ENCODE measurements at places on chromosomes 12 and 14. TPM values are rescaled to one million over a fixed set of nuclear protein-coding genes. Genes with fewer than 3 reads are reported as not detected.
A peak's percentile ranks its signal among the peaks of the same experiment; 100 is the strongest.

TSPAN11 gene
- 0.74 TPM for total RNA-seq

NRXN3 gene
- 0.59 TPM for total RNA-seq

AKAP6 gene
- total RNA-seq, result 312 TPM

HOXC10 gene
- total RNA-seq, result not detected

DNA sequence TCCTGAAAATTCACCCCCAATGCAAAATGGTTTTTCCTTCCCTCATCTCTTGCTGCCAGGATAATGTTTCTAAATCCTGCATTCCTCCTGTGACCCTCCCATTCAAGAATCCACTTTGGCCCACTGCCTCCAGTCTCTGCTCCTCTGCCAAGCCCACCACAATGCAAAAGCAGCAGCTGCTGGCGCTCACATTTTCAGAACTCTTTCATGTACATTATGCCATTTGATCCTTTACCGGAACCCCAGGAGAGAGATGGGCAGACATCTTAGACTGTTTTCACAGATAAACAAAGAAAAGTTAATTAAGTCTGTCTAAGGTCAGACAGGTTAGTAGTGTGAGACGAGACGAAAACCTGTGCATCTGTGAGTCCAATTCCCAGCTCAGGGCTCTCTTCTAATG lies 12.9 kb downstream of the LRIG3 start:
- no peak for DNase-seq

- DNase-seq, result no peak
Observed at GRCh38 chr12:42763682-42764081, 174.1 kb upstream of the PRICKLE1 start.

NYNRIN gene
- 6.7 TPM for total RNA-seq

TMPRSS12 gene
- not detected for total RNA-seq

DNA sequence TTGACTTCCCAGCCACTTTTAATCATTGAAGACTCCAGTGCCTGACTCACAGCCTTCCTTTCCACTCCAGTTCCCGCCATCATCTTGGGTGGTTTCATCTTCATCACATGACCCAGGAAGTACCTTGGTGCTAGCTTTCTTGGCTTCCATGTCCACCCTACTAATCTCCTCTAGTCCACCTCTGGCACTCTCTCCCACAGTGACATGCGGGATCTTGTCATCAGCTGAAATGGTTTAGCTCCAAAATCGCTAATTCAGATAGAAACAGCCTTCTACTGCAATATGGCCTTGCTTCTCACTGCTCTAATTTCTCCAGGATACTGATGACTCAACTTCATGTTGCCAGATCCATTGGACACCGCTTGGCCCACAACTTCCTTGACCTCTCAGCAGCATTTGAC lies 24.5 kb downstream of the WDR20 start:
- no peak for DNase-seq

DNA sequence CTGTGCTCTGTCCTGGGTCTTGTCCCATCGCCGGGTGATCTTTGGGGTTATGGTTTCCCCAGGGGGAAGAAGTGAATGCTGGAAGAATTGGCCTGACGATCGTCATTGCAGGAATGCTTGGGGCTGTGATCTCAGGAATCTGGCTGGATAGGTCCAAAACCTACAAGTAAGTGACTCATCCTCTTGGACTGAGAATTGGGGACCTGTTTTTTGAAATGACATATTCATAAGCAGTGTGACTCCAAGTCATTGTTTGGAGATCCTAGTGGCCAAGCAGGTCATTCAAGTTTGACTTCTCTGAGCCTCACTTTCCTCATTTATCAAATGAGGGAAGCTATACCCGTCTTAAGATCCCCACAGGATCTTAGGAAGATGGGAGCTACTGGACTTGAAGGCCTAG lies 25.8 kb downstream of the ERG28 start:
- DNase-seq, result no peak

DNA sequence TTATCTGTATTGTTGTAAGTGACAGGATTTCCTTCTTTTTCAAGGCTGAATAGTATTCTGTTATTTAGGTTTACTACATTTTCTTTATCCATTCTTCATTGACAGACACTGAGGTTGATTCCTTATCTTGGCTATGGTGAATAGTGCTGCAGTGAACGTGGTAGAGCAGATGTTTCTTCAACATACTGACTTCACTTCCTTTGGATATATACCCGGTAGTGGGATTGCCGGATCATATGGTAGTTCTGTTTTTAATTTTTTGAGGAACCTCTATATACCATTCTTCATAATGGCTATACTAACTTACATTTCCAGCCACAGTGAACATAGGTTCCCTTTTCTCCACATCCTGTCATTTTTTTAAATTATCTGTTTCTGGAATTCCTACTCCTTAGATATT lies 21.8 kb downstream of the DERA start:
- no peak for DNase-seq

GRCh38 chr12:19151298-19151697 lies 21.8 kb downstream of the PLEKHA5 start:
- DNase-seq, result no peak

DNA sequence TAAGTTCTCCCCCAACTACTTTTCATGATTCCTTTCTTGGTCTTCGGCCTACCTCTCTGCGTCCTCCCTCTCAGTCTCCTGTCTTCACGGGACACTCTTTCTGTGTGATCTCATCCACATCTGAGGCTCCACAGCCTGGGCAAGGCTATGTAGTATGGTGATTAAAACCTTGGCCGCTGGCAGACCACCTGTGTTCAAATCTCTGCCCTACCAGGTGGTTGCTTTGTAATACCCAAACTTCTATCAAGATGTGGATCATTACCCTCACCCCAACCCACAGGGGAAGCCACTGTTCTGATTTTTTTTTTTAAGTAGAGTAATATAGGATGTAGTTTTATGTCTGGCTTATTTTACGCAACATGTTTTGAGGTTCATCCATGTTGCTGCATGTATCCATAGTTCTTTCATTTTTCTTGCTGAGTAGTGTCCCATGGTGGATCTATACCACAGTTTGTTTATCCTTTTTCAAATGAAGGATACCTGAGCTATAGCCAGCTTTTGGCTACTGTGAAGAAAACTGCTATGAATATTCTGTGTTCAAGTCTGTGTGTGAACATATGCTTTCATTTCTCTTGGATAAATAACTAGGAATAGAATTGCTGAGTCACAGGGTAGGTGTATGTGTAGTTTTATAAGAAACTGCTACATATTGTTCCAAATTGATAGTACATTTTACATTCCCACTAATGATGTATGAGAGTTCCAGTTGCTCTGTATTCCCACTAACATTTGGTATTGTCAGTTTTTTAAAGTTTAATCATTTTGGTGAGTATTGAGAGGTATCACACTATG lies 8.3 kb upstream of the STAT6 start:
- DNase-seq, result no peak

- DNase-seq, result no peak
Observed at GRCh38 chr12:47214771-47215170, 135.0 kb upstream of the AMIGO2 start.

PTPRO gene
- total RNA-seq, result 0.21 TPM

DNA sequence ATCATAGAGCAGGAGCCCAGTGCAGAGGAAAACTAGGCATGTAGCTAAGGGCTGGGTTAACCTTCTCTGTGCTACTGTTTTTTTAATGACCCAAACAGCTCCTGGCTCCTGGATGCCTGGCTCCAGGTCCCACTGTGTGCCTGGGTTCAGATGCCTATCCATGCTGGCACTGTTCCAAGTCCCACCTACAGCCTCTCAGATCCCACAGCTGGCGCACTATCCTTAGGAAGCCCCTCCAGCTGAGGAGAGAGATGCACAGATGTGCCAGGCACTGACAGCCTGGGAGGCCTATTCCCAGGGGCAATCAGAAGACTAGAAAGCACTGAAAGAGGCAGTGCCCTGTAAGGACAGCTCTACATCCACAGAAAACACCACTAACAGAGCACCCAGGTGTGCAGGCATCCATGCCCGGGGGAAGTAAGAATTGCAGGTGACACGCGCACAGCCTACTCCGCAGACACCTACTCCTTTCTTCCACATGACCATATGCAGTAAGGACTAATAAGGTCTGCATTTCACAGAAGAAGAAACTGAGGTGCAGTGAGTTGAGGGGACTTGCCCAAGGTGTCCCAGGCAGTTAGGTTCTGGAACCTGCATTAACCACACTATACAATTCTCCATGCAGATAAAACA lies 51.2 kb downstream of the PITPNM2 start:
- DNase-seq, result no peak

DNA sequence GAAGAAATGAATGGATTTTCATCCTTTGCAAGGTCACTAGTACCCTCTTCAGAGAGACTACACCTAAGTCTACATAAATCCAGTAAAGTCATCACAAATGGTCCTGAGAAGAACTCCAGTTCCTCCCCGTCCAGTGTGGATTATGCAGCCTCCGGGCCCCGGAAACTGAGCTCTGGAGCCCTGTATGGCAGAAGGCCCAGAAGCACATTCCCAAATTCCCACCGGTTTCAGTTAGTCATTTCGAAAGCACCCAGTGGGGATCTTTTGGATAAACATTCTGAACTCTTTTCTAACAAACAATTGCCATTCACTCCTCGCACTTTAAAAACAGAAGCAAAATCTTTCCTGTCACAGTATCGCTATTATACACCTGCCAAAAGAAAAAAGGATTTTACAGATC lies 40.8 kb downstream of the SPATA7 start:
- peak; percentile 18 for DNase-seq

DNA sequence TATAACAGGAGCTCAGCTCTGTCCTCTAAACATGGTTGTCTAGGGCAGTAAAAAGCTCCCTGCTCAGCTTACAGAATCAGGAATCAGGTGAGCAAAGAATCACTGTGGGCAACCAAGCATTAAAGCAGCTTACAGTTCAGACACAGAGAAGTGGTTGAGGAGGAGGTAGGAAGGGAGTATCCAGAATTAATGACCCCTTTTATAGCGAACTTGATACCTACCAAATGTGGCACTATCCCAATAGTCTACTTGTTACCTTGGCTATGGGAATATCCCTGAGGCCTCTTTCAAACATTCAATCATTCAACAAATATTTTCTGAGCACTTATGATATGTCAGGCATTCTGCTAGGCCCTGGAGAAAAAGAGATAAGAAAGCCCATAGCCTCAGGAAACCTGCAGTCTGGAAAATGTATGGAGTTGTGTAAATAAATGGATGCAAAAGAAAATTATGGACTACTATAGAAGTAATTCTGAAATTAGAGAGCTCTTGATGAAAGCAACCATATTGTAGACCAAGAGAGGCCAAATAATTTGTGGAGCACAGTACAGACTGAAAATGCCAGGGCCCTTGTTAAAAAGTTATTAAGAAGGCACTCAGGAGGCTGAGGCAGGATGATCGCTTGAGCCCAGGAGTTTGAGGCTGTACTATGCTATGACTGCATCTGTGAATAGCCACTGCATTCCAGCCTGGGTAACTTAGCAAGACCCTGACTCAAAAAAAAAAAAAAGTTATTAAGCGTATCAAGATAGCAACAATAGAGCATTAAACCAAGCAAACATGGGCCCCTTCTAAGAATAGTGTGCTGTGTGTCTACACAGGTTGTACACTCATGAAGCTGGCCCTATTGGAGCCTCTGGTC lies 134.0 kb upstream of the CPSF6 start:
- DNase-seq, result no peak

TAS2R42 gene
- total RNA-seq, result not detected

- no peak for DNase-seq
Observed at GRCh38 chr14:71133296-71133695, 226.0 kb downstream of the PCNX1 start.

PAPLN gene
- 2.6 TPM for total RNA-seq

CMA1 gene
- total RNA-seq, result 0.70 TPM

- DNase-seq, result no peak
Observed at GRCh38 chr12:77560714-77561113, 270.0 kb upstream of the NAV3 start.

- DNase-seq, result no peak
Observed at GRCh38 chr12:1131811-1132224, 140.8 kb downstream of the ERC1 start.

DNA sequence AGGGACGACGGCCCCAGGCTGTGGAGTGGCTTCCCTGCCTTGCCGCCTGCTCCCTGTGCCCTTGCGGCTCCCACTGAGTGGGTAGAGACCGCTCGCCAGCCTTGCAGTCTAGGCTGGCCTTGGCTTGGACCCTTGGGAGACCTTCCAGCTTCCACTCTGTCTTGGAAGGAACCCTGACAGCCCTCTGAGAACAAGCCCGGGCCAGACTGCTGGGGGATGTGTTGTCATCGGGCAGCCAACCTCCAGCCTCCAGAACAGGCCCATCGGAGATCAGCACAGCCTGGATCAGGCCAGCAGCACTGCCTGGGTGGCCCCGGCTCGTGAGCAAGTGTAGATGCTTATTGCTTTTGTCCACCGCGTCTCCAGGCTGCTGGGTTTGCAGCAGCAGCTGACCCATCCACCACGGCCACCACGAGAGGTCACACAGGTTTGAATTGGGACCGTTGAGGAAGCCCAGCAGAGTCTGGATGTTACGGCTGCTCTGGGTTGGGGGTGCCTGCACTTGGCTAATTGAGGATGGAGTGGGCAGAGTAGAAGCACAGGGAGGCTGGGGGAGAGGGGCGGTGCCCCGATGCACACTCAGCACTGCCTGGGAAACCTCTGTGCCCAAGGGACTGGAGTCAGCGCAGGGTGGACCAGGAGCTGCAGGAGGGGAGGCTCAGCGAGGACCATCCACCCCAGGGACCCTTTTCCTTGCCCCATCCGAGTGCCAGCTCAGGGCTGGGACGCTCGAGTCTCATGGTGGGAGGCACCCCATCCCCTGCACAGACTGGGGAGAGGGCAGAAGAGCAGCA lies 55.5 kb downstream of the NOC4L start:
- no peak for DNase-seq

- DNase-seq, result peak; percentile 75
Observed at GRCh38 chr14:68598621-68599447, 194.0 kb downstream of the ZFP36L1 start.

DNA sequence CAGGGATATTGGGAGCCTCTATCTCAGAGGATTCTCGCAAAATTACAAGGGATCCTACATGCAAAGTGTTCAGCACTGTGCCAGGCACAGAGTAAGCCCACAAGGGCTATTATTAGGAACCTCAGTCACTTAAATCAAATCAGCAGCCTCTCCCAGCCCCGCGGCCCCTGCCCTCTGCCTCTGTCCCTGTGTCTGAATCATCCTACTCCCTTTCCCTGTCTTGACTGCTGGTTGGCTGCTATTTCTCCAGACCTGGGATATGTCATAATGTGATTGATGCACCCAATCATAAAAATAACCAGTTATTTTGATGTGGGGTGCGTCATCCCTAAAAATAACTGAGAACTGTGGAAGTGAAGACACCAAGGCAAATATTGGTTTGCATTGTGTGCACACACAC lies 176.3 kb downstream of the KSR2 start:
- no peak for DNase-seq

All from heart right ventricle (tissue), 16 donors.